ENCODE measurements at places on chromosomes 1 and 21.

GRCh38 chr1:90902672-90903071 is 119.2 kb downstream of the ZNF644 start:
- no peak for DNase-seq

- no peak for DNase-seq
Measured at GRCh38 chr1:89673251-89673650, 40.3 kb downstream of the LRRC8C start.

GRCh38 chr1:242690849-242691609 is 166.5 kb upstream of the PLD5 start:
- DNase-seq = no peak

GRCh38 chr21:25885880-25886279 is 151.1 kb downstream of the GABPA start:
- no peak for DNase-seq

DNA sequence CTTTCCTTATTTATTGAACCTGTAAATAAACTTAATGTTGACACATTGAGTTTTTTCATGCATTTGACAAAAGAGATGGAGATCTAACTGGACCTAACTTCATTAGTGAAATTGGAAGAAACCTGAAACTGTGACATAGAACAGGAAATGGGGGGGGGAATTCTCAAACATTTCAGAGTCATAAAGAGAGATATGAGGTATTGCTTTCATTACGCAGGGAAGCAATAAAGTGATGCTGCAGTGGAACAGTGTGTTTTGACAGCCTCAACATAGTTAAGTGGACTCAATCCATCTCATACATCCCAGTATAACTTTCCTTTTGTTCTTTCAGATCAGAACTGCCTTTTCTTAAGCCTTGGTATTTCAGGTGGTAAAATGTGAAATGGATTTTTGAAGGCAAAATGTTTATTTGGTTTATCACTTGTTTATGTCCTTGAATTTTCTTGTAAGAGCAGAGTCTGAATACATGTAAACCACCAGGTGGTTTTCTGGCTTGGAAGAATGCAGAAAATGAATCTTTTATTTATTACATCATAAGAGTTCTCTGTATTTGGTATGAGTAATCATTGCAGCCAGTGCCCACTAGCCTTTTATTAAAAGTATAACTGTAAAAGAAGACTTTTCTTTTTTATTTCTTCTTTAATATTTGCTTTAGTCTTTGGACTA is 132.5 kb downstream of the ZNF326 start:
- DNase-seq = no peak

GRCh38 chr1:57530206-57530910 is 106.5 kb upstream of the DAB1 start:
- no peak for DNase-seq

- no peak for DNase-seq
Measured at GRCh38 chr21:27152996-27153395, 186.1 kb upstream of the ADAMTS5 start.

DNA sequence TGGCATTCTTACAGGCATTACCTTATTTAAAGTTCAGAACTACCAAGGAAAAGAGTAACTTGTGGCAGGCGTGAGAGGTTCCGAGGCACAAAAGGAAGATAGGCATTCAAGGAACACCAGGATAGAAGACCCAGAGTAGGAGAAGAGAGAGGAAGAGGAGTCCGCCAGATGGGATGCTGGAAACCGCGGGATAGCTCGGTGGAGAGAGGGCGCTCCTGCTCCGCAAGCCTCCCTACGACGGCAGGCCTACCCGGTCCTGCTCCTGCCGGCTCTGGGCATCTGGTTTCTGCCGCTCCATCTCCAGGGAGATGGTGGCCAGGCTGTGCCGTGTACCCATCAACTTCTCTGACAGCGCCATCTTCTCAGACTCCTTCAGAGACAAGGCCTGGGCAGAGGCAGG is 5.4 kb upstream of the NBPF1 start:
- DNase-seq = no peak

- DNase-seq = no peak
Measured at GRCh38 chr21:35058058-35058457, 9.0 kb upstream of the RUNX1 start.

DNA sequence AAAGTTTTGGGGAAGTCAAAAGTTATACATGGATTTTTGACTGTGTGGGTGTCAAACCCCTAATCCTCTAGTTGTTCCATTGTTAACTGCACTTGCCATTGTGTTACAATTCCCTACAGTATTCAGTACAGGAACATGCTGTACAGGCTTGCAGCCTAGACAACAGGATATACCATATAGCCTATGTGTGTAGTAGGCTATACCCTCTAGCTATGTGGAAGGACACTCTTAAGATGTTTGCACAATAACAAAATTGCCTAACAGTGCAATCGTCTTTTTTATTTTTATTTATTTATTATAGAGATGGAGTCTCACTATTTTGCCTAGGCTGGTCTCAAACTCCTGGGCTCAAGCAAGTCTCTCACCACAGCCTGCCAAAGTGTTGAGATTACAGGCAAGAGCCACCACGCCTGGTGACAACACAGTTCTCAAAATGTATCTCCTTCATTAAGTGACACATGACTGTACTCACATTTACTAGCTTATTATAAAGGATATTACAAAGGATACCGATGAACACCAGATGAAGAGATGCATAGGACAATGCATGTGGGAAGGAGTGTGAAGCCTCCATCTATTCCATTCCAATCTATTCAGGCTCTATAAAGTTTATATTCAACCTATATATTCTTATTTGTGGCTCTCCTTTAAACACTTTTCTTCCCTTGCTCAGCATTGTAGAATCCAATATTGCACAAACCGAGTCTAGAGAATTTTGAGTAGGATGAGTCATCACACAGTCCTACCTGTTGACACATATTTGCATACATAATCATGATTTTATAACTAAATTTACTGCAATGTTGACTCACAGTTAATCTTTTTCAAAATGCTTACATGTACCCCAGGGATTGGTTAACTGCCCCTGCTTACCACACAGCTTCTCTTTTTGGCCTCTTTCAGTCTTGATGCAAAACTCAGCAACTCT is 28.4 kb upstream of the CEP350 start:
- DNase-seq = no peak

DNA sequence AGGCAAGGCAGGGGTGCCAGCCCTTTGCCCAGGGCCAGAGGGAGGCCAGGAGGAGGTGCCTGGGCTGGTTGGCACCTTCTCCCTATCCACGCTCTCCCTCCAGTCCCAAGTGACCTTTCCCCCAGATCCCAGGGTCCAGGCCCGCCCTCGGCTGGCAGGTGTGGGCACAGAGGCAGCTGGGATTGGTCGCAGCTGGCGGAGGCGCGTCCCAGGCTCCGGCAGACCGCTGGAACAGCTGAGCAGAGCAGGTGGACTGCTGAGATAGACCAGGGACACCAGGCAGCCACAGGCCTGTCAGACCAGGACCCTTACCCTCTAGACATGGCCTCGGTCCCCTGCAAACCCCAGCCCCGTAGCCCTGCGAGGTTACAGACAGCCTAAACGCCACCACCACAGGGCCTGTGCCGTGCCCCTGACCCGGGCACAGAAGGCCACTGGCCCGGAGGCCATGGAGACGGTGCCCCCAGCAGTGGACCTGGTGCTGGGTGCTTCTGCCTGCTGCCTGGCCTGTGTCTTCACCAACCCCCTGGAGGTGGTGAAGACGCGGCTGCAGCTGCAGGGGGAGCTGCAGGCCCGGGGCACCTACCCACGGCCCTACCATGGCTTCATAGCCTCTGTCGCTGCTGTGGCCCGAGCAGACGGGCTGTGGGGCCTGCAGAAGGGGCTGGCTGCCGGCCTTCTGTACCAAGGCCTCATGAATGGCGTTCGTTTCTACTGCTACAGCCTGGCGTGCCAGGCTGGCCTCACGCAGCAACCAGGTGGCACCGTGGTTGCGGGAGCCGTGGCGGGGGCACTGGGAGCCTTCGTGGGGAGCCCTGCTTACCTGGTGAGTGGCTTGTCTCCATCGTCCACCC is at the start of gene SLC25A34:
Gene SLC25A34 (plus strand): TSS at position 221 of the 854 bp plus-strand sequence. CDS start 228 bp downstream, at position 449.
- DNase-seq = no peak

- DNase-seq = no peak
Measured at GRCh38 chr1:147641695-147642592, 28.4 kb downstream of the ACP6 start.

GRCh38 chr1:30708361-30708728 is 15.0 kb downstream of the MATN1 start:
- no peak for DNase-seq

All from stimulated activated CD8-positive, alpha-beta memory T cell treated with anti-CD3 and anti-CD28 coated beads, Interleukin-2, amount 100 ng/mL, for 1 hour (primary cell).